Stimulated activated CD8-positive, alpha-beta memory T cell treated with anti-CD3 and anti-CD28 coated beads, Interleukin-15, amount 100 ng/mL, for 48 hours (primary cell): ENCODE measurements at places on chromosomes 12 and 14.

DNA sequence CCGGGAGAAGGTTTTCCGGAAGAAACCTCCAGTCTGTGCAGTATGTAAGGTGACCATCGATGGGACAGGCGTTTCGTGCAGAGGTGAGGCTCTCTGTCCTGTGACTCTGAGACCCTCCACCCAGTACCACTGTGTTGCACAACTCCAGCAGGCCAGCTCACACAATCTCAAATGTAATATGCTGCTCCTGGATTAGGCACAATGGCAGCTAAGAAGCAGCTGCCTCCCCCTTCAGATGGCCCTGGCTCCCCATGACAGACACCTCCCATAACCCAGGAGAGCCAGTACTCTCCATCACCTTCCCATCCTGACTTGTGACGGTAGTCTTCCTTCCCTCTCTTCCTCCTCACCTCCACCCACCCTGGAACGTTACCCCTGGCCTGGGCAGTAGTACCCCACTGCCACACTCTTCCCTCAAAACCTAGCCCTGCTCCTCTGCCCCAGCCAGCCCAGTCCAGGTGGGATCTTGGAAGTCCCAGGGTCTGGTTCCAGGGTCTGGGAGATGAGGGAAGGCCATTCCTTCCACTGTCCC lies 2.1 kb downstream of the TNS2 start:
- no peak for DNase-seq

- DNase-seq, result no peak
Observed at GRCh38 chr14:76351941-76352340, 24.0 kb upstream of the ESRRB start.

GRCh38 chr12:22285846-22286245 lies 48.7 kb downstream of the ST8SIA1 start:
- DNase-seq, result no peak

GRCh38 chr14:96126339-96126782 lies 78.3 kb upstream of the BDKRB2 start:
- no peak for DNase-seq

- DNase-seq, result no peak
Observed at GRCh38 chr12:90969346-90969745, 14.4 kb upstream of the CCER1 start.
